ENCODE measurements at places on chromosomes 4 and X.
A peak's percentile ranks its signal among the peaks of the same experiment; 100 is the strongest.

DNA sequence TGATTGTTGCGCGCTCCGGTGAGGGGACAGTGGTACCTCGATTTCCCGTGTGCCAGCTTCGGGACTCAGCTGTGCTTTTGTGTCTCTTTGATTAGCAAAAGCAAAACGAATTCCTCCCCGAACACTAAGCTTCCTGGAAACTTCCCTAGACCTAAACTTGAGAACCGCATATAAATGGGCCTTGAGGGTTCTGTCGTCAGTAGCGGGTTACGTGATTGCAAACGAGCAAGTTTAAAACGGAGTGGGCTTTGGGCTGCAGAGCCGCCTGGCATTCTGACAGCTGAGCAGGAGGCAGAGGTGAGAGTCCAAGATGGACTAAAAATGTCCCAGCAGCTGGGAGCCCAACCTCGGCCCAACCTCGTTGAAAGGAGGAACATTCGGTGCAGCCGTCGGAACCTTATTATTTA lies 1.2 kb upstream of the TAPT1 start:
- peak; percentile 61 for DNase-seq

DNA sequence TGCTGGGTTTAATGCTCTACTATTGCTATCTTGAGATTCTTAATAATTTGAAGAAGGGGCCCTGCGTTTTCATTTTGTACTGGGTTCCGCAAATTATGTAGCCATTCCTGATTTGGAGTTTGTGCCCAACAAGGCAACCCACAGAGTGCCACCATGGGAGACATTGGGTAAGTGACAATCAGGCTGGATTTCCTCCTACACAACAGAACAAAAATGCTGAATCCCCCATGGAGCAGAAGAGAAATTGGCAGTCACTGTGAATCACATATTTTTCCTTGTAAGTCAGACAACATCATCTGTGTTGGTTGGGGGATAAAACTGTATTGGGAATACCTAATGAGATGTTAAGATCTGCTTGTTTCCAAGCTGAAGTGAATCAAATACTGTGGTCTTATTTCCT lies 80.9 kb downstream of the CNGA2 start:
- DNase-seq = no peak

DNA sequence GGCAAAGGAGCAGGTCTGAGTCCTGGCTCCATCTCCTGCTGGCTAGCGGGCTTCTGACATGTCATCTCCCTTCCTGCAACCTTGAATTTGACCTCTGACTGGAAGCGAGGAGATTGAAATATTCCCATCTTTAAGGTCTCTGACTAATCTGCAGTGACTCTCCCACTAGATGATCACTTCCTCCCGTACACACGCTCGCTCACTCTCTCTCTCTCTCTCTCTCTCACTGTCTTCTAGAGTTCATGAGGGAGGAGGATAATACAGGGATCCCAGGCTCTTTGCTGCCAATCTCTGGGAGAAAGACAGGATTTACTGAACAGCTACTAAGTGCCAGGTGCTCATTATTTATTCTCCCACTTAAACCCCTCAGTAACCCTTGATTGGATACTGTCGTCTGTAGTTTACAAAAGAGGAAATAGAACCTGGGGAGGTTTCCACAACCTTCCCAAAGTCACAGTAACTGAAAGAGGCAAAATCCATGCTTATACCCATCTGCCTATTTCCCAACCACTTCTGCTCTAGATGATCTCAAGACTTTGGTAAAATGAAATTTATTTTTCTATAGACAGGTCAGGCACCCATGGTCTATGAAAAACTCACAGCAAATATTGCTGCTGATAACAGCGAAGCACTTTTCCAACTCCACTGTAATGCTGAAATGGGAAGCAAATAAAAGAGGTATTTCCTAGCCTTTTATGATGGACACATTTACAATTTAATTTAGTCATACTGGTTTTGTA lies 193.5 kb upstream of the C1QTNF7 start:
- no peak for DNase-seq

GRCh38 chrX:46572340-46572936 lies 1.1 kb upstream of the CHST7 start:
- DNase-seq = no peak

DNA sequence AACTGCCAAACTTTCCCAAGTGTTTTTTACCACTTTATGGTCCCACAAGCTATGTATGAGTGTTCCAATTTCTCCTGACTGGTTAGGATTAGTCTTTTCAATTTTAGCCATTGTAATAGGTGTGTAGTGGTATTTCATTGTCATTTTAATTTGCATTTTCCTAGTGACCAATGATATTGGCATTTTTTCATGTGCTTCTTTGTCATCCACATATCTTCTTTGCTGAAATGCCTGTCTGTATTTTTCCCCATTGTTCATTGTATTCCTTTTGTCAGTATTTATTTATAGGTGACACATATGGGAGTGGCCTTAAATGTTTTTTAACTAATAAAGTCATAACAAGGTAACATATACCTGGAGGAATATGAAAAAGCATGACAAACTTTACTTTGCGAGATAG lies 9.2 kb upstream of the UBE2D3 start:
- DNase-seq = no peak

DNA sequence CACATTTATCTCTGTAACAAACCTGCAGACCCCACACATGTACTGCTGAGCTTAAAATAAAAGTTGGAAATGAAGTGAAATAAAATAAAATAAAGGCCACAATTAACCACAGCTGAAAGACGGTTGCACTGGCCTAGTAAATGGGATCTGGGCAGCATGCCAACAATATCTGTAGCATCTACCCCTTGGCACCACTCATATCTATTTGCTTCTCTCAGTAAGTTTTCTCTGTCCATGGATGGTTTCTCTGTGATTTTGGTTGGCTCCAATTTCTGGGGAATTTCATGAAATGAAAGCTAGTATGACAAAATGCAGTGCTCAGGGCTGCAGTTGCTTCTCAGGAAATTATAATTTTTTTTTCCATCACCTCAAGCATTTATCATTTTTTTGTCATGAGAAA lies 172.0 kb upstream of the IL15 start:
- DNase-seq = no peak

- DNase-seq = peak; percentile 61
Observed at GRCh38 chr4:76308548-76308947, 2.0 kb downstream of the STBD1 start.

DNA sequence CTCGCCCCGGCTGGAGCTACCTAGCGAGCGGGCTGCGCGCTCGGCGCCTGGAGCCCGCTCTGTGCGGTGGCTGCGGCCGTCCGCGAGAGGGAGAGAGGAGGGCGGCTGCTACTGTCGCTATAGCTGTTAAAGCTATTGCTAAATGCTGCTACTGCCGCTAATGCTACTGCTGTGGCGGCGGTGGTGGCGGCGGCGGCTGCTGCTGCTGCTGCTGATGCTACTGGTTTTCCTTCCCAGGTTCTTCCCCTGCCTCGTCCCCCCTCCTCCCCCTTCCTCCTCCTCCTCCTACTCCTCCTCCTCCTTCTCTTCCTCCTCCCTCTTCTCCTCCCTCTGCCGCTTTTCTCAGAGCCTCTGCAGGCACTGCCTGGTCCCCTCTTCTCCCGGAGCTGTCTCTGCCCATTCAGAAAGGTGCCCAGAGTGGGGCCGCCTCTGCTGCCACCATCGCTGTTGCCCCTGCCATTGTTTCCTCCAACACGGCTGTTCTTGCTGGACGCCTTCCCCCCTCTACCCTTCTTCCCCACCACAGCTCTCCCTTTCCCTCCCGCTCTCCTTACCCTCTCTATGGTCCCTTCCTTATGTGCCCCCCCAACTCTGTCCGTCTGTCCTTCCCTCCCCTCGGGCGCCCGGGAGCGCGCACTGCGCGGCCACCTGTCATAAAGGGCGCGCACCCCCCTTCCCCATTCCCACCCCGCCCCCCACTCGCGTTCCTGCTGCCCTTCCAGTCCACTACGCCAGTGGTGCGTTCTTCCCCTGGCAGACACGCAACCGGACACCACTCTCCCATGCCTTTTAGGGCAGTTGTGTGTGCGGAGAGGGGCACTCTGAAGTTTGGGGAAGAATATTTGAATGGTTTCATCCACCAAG lies at the start of gene NEXMIF:
NEXMIF (minus strand) TSS at position 228 of the 864 bp plus-strand sequence.
- peak; percentile 18 for DNase-seq

DNA sequence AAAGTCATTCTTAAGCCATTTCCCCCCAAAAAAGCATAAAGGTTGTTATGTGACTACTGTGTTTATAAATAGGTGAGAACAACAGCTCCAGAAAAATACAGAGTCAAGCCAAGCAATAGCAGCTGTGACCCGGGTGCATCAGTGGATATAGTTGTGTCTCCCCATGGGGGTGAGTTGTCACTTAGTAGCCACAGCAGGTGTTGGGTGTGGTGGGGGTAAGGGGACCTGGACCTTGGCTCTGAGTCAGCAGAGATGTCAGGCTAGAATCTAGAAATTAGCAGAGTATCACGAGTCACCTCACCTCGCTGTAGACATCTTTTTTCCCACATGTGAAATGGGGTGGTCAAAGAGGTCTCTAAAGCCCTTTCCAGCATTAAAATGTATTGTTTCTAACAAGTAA lies 42.4 kb downstream of the MOSPD2 start:
- no peak for DNase-seq

DNA sequence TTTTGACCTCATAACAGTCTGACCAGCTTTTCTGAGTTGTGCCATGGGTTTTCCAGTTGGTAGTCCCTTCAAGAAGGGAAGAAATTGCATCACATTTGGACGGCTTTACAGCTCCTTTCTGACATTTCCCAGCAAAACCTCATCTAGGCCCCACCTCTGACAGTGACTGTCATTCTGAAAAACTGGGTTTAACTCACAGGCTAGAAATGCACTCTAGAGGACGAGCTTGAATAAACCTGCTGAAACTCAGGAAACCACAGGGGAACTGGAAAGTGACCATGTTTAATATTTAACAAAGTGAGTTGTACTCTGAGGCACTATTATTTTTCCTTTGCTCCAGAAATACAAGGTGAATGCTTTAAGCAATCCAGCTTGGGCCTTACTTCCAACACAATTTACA lies 434.3 kb upstream of the RASGEF1B start:
- no peak for DNase-seq

DNA sequence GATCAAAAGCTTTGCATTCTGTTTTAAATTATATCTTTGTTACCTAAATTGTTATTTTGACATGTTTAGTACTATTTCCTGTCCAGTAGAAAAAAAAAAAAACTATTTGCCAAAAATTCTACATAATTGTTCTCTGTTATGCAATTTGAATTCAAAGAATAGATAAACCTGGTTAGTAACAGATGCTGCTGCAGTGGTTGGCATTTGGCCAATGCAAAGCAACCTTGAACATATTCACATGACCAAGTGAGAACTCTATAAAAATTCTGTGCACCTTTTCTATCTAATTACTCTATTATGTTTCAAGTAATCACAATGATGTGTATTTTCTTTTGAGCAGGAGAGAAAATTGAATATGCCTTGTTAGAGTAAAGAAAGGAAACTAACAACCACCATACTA lies 1473.4 kb downstream of the RPA4 start:
- no peak for DNase-seq

DNA sequence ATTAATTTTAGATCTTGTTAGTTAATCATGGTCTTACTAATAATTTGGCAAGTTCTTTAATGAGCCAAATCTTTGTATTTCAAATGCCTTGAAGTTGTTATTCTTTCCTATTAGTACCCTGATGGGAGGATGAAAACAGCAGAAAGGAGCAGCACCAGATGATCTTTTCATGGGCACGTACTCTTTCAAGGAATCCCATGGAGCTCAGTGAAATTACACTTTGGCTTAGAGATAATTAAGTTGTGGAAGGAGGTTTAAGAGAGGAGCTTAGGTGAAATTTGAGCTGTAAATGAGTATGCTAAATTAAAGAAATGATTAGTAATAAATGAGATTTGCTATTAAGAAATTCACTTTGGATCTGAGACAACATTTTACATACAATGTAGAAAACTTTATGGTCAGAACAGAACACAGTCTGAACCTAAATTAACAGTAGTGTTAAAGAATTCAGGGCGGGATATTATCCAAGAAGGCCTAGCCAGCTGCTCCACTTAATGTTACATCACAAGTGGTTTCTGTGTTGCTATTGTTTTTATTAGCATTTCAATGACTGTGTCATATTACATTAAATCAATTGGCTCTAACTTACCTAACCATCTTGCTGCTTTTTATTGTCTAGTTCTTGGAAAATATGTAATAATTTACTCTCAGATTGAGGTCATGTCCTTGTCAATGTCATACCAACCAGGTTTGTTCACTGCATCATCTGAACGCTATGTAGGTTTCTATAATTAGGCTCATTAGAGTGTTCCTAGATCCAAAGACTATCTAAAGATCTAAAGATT lies 3.9 kb downstream of the MTHFD2L start:
- DNase-seq = no peak

GRCh38 chr4:94076498-94076897 lies 131.2 kb upstream of the SMARCAD1 start:
- DNase-seq = no peak

DNA sequence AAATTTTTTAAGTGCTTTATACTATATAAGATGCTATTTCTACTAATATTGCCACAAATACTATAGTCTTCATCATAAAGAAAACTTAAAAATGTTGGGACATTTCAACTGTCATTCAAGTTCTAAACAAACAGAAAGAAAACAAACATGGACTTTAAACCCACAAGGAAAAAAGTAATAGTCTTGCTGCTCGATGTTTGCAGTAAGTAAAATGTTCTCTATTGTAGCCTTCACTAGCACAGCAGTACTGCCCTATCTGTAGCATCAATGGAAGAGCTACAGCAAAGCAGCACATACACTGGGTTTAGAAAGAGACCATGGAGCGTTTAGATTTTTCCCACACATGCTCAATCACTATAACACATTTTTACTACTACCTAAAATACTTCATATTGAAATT lies 146.8 kb downstream of the KLHL13 start:
- DNase-seq = no peak

DNA sequence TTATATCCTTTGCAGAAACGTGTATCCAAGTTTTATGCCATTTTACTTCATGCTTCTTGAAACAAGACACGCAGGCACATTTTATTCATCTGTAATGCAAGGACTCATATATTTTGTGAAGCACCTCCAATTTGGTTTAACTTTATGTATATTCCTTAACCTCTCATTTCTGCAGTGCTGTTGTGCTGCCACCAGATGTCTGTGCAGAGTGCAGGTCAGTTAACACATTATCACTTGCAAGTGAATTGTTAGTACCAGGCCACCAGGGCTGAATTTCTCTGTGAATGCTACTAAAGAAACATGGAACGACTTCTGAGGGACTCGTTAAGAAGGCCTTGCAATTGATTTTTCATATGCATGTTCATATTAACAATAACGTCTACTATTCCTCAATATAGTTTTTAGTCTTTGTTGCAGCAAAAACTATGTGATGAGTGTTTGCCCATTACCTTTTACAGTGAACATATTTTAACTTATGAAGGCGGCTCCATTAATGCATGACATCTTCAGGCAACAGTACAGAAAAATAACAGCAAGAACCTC lies 770.3 kb downstream of the NLGN4X start:
- no peak for DNase-seq

- no peak for DNase-seq
Observed at GRCh38 chr4:148034813-148035212, 302.9 kb downstream of the ARHGAP10 start.

GRCh38 chr4:11537846-11538245 lies 109.2 kb upstream of the HS3ST1 start:
- no peak for DNase-seq

- no peak for DNase-seq
Observed at GRCh38 chr4:152961773-152962115, 25.6 kb downstream of the FHDC1 start.
